ENCODE measurements at places on chromosomes 16 and 17.

DNA sequence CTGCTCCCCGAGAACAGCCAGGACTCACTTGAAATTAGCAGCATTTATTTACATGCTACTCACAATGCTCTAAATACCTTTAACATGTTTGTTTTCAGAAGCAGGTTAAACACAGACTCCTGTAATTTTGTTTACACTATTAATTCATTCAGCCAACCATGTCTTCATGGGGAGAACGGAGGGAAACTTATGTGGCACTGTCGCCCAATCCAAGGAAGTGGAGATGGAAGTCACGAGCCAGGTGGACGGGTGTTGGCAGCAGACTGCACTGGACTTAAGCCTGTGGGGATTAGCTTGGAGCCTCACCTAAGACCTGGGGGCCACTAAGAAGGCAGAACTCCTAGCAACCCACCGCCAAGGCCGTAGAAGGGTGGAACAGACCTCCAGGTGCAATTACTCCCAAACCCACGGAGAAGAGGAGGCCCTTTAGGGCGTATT is 8.8 kb upstream of the GFAP start:
- DNase-seq: no peak

GRCh38 chr16:56871172-56871593 is 6.2 kb downstream of the SLC12A3 start:
- DNase-seq: no peak

- no peak for DNase-seq
These were observed 179.1 kb downstream of the ABCC12 start for GRCh38 chr16:47976636-47977210.

DNA sequence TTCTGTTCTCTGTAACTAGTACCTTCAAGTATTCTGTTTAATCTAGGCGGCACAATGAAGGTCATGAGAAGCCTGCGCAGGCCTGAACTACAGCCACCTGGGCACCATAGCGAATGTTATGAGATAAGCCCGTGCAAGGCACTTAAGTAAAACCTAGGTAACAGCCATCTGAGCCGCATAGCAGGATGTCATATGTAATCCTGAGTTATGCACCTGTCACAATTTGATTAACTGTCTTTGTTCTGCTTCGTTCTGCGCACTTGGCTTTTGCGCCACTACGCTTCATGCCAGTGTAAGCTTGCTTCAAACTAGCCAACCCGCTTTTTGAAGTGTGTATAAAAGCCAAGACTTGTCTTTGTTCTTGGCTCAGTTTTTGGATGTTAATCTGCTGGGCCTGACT is 449.8 kb downstream of the KCNJ18 start:
- no peak for DNase-seq

DNA sequence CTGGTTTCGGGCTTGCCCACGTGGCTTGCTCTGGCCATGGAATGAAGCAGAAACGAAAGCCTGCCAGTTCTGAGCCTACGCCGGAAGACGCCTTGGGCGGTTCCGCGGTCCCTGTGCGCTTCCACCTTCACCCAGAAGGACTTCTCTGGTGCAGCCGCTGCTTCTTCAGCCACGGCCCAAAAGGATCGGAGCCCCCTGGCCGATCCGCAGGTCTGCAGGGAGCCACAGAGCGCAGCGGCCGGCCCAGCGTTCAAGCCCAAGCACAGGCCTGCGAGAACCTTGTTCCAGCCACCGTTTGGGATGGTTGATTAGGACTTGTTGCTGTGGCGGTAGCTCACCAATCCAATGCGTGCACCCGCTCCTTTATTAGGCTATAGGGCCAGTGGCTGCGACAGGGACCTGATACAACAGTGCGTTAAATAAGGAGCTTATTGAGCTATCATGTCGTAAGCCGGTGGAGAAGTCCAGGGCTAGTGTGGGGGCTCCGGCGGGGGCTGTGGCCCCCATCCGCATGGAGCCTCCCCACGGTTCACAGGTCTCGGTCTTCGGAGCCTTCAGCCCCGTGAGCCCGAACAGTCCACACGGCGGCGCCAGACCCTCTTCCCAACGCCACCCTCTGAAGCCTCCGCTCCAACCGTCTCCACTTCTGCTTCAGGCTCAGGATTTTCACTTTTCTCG is 10.2 kb upstream of the MPP2 start:
- DNase-seq: no peak

DNA sequence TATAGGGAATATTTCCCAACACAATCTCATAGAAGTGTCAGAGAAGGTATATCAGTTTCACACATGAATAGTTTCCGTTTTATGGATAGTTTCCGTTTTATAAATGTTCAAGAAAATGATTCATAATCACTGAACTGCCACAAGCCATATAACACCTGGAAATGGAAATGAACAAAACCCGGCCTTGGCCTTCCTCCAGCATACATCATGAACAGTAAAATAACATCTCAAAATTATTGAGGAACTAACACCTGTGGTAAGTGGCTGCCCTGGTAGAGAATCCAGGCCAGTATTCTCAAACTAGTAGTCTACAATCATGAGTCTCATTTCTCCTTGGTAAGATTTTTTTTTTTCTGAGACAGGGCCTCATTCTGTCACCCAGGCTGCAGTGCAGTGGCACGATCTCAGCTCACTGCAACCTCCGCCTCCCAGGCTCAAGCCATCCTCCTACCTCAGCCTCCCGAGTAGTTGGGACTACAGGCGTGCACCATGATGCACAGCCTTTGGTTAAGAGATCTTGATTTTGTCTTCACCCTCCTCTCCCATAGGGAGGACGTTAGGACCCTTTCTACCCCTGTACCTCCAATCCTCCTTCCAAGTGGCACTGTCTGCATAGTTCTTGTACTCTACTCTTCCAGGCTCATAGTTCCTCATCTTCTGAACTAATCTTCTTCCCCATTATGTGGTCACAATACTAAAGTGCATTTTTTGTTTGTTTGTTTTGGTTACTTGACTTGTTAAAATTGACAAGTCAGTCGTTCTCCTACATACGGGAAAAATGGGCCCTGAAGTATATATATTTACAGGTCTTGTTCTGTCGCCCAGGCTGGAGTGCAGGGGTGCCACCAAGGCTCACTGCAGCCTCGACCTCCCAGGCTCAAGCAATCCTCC is 15.0 kb upstream of the RGS9 start:
- DNase-seq: peak; percentile 41

DNA sequence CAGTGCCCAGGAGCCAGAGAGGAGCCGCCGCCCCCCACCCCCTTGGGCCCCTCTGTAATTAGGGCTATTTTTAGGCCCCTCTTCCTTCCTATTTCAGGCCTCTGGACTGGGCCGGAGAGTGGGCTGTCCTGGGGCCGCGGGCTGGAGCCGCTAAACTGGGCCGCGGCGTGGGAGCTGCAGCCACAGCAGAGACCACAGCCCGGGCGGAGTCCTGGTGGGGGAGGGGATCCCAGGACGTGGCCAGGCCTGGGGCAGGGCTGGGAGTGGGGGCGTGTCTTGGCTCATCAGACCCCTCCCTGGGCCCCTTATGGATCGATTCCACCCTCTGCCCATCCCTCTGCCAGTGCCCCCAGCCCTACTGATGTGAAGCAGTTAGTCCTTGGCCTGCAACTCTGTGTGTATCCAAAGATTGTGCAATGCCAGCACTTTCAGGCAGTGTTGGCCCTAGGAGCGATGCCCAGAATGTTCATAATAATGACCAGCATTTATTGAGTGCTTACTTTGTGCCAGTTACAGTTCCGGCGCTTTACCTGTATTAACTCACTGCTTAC is 15.0 kb upstream of the TAC4 start:
- no peak for DNase-seq

DNA sequence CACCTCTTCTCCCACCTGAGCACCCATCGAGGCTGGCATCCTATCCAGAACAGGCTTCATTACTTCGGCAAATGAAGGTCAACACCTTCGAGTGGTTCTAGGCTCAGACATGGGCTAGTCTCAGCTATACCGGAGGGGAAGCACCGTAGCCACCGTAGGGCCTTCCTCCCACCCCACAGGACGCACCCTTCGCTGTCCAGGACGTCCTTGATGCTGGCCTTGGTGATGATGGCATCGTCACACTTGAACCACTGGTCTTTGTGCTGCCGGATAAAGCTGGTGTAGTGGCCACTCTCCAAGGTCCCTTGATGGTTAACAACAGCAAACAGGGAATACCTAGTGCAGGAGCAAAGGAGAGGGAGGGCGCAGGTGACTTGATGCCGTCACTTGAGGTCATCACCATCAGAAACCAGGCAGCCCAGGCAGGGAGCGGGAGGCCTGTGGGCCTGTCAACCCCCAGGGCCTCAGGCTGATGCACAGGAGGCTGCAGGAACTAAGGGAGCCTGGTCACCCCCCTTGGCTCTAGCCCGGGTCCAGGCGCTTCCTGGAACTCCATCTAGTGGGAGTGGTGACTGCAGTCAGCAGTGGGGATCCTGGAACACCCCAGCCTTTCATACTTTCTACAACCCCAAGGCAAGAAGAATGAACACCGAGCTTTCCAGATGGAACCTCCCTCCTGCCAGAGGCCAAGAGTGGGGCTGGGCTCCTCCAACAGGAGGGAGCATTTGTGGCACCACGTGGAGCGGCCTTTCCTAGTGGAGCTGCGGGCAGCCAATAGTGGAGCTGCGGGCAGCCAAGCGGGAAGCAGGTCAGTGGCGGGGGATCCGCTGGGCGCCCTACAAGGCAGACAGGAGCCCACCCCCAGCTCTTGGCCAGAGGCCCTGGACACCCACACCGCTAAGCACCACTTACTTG is 38.5 kb downstream of the USP22 start:
- DNase-seq: no peak

- no peak for DNase-seq
These were observed 14.3 kb downstream of the ZP2 start for GRCh38 chr16:21197112-21197511.

DNA sequence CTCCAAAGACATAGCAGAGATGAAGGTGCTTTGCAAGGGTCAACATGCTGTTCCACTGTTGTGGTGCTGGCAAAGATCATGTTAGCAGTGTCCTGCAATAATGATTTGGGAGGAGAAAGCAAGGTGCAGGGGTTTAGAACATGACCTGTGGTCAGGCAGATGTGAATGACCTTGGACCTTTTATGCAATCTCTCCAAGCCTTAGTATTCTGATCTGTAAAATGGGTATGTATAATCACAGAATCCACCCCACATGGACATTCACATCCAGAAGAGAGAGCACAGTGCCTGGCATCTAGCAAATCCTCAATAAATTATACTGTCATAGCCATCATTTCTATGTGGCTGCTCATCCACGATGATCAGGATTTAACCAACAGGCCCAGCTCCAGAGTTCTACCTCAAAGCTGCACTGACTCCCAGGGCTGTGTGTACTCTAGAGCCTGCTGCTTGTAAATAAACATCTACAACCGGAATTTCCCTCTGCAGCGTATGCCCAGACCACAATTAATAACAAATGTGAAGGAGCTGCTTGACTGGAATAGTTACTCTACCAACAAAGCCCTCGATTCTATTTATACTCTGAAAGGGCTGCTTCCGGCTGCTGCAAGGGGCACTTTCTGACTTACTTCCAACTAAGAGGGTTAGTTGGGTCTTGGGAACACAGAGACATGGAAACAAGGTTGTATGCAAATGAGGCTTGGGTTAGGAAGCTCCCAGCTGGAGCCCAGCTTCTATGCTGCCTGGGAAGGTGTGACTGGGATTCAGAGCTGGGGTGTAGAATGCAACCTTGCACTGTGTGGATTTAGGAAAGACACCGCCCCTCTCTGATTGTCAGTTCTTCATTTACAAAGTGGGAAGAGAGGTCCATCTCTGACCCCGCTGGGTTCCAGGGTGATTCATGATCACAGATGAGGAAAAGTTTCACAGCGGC is 265.2 kb downstream of the XYLT1 start:
- no peak for DNase-seq

- DNase-seq: no peak
These were observed 226.3 kb downstream of the CBLN1 start for GRCh38 chr16:49055291-49055690.

GRCh38 chr17:40803617-40804082 is 3.9 kb upstream of the KRT28 start:
- peak; percentile 79 for DNase-seq

- DNase-seq: no peak
These were observed at the start of gene MT1A for GRCh38 chr16:56637814-56638750. Gene MT1A (plus strand): TSS chr16:56638666. CDS start chr16:56638739, 73 bp downstream.

- no peak for DNase-seq
These were observed 286.6 kb downstream of the SOX9 start for GRCh38 chr17:72407336-72407909.

GRCh38 chr16:76976101-76976500 is 214.9 kb upstream of the MON1B start:
- no peak for DNase-seq

DNA sequence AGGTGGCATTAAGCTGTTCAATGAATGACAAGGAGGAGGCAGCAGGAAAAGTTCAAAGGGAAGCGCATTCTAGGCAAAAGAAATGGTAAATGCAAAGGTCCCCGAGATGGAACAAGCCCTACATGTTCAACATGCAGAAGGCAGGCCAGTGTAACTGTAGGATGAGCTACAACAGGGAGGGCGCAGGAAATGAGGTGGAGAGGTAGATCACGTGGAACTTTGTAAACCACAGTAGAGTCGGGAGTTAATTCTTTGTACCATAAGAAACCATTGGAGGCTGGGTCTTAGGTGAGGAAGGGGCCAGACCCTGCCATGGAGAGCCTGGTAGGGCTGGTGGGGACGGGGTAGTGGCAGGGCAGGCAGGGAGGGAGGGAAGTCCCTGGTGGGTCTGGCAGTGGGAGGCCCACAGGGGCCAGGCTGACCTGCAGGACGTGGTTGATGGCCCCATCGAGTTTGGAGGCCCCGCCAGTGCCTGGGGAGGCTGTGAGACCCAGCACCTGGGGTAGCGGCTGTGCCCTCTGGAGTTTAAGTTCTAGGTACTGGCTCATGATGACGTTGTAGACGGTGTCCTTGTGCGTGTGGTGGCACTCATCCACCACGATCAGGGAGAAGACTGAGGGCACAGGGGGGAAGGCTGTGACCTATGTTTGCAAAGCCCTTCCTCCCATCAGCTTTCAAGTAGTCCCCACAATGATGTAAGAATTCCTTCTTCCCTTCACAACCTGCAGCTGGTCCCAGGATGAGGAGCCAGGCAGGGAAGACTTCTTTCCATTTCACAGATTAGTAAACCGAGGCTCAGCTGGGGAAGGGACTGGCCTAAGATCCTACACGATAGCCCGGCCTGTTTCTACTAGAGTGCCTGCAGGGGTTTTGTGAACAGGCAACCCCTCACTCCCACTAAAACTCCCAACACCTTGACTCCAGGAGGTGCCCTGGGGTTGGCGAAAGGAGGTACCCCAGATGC is 1.9 kb downstream of the DHX58 start:
- DNase-seq: no peak

GRCh38 chr17:59277031-59277430 is 54.4 kb upstream of the YPEL2 start:
- no peak for DNase-seq

- no peak for DNase-seq
These were observed 48.9 kb downstream of the IRX6 start for GRCh38 chr16:55372792-55373488.

DNA sequence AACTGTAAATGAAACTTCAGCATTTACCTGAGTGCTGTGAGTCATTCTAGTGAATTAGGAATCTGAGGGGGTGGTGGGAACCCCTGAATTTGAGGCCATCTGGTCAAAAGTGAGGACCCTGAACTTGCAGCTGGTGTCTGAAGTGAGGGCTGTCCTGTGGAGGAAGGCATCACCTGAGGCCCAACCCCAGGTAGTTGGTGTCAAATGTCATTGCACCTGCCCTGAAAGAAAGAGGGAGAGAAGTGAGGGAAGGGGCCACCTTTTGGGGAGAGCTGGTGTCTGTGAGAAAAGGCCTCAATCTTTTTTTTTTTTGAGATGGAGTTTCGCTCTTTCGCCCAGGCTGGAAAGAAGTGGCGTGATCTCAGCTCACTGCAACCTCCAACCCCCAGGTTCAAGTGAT is 12.5 kb upstream of the PRPSAP1 start:
- no peak for DNase-seq

Measured in stimulated activated CD4-positive, alpha-beta T cell treated with anti-CD3 and anti-CD28 coated beads, Interleukin-12 subunit alpha, Interleukin-12 subunit beta, amount 100 ng/mL, for 48 hours (primary cell).